ENCODE measurements at places on chromosomes 2 and 18.

DNA sequence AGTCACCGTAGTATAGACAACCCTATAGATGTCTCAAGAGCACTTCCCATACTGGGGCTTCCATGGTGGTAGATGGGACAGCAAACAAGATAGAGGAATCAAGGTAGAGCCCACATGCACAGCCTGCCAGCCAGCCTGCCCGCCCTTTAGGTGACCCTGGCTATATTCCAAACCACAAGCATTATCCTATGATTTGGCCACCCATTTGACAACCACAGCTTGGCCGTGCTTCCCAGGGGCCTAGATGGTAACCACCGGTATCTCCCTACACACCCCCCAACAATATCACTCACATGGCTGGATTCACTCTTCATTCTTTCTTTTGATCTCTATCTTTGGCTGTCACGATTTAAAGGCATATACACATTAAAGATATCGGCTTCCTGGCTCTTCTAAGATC, 85.3 kb downstream of the CDK15 start:
- no peak for DNase-seq

DNA sequence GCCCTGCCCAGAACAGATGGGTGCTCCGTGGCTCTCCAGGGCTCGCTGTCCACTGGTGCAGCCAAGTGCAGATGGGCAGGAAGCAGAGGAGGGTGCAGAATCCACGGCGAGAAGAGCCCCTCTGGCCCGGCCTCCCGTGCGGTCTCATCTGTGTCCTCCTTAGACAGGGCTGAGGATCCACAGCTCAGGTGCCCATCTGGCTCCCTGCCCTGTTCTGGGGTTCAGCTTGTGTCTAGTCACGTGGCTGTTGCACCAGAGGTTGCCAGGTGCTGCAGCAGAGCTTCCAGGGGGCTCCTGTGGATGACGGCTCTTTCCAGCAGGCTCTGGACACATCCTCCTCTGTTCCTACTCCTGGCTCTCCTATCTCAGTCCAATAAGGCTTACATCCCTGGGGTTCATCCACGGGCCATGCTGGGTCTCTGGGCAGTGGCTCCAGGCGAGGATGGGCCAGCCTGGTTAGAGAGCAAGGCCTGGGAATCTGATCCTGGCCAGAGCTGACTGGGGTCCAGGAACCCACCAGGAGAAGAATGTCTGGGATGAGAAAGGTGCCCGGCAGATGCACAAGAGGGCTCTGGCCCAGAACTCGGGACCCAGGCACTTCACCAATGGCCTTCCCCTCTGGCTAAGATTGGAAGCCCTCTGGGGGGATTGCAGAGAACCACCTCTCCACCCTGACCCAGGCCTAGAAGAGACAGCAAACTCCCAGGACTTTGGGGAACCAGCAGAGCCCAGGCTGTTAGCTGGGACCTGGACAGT, 116.3 kb upstream of the ID2 start:
- no peak for DNase-seq

GRCh38 chr2:101883860-101884259, 107.9 kb upstream of the IL1R2 start:
- DNase-seq: no peak

- DNase-seq: no peak
These were observed 3.7 kb downstream of the SMC6 start for GRCh38 chr2:17749753-17750438.

GRCh38 chr2:32484937-32485336, 128.1 kb downstream of the BIRC6 start:
- no peak for DNase-seq

DNA sequence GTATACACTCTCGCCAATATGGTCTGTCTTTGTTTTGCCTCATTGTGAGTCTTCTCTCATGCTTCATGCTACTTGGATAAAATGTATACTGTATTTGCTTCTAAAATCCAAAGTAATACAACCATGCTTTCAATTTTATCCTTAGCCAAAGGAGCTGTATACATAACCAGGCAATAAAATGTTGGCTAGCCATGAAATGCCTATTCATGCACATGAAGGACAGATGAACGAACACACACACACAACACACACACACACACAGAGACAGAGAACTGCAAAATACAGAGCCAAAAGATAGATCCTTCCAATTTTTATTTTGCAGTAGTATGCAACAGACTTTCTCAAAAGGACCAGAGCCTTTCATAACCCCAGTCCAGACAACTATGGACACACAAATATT, 113.7 kb downstream of the SATB2 start:
- no peak for DNase-seq

- no peak for DNase-seq
These were observed 71.8 kb upstream of the SPRED2 start for GRCh38 chr2:65504201-65504600.

- no peak for DNase-seq
These were observed 199.3 kb downstream of the RNF144A start for GRCh38 chr2:7116511-7116910.

- no peak for DNase-seq
These were observed 287.7 kb downstream of the SRBD1 start for GRCh38 chr2:45323344-45323743.

DNA sequence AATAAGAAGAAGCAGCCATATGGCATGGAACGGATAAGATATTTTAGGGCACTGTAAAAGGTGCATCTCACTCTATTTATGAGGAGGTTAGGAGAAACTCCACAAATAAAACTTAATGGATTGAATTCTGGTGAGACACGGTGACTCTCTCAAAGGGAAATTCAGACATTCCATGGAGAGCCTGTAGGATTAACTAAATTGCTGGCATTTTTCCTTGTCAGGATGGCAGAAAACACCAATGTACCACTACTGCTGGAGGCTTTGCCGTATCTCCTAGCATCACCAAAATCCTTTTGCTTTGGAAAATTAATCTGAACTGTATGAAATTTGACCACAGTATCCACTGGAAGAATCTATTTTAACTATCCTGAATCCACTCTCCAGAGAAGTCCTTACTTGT, 79.3 kb downstream of the RBM43 start:
- no peak for DNase-seq

DNA sequence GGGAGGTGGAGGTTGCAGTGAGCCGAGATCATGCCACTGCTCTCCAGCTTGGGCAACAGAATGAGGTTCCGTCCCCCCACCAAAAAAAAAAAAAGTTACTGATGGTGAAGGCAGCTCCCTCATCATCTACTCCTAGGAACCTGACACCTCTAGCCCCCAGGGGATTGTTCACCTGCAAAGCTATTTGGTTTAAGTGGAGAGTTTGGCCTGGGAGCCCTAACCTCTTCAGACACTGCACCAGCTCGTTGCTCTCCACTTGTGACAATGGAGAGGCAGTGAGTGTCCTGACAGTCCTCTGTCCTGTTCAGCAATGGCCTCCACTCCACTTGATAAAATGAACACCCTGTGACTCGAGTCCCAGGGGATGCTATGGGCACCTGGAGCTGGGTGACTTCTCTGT, 43.5 kb downstream of the ATP6V1C2 start:
- DNase-seq: no peak

GRCh38 chr2:205765151-205765550, 82.8 kb downstream of the NRP2 start:
- DNase-seq: no peak

DNA sequence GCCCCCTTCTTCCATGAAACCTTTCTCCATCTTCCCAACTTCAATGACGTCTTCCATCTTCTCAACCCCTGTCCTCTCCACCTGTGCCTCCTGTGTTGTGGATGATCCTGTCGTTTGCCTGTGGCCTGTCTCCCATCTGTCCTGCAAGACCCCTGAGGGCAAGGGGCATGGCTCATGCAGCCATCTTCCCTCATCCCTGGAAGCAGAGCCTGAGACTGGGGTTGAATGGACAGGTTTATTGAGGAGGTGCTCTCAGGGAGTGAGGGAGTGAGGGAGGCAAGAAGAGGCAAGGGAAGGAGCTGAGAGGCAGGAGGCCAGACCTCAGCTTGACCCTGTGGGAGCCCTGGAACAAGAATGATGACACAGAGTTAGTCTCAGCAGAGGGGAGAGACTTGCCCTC, 7.3 kb downstream of the SPATA3 start:
- DNase-seq: no peak

GRCh38 chr18:35178260-35178659, 62.6 kb upstream of the ZNF397 start:
- DNase-seq: no peak

DNA sequence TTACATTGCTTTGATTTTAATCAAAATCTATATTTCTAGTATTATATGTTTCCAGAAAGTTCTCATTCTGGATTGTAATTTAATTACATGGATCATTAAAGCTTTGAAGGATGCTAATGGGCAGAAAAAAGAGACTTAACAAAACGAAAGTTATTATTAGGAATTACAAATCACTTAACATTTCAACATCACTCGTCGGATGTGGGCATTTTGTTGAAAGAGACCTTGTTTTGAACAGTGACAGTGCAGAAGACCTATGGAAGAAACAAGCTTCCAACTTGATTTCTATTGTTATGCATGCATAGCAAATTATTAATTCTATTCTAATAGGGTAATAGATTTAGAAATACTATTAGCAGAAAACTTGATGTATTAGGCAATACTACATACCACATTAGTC, 31.4 kb upstream of the DARS1 start:
- no peak for DNase-seq

DNA sequence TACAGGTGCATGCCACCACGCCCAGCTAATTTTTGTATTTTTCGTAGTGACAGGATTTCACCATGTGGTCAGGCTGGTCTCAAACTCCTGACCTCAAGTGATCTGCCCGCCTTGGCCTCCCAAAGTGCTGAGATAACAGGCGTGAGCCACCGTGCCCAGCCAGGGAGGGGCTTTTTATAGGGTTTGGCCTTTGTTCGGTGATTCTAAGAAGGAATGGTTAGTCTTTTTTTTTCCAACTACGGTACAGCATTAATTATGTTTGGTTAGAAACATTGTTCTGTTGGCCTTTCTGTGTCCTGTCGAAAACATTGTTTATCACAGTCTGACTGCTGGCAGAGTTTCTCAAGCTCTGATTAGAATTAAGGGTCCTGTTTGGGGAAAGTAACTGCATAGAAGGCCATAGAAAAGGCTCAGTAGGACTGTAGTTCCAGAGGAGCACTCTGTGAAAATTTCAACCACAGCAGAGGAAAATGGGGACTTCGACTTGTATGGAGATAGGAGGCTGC, 19.3 kb upstream of the SMCHD1 start:
- DNase-seq: no peak

- no peak for DNase-seq
These were observed 33.2 kb downstream of the SMARCAL1 start for GRCh38 chr2:216445501-216445900.

DNA sequence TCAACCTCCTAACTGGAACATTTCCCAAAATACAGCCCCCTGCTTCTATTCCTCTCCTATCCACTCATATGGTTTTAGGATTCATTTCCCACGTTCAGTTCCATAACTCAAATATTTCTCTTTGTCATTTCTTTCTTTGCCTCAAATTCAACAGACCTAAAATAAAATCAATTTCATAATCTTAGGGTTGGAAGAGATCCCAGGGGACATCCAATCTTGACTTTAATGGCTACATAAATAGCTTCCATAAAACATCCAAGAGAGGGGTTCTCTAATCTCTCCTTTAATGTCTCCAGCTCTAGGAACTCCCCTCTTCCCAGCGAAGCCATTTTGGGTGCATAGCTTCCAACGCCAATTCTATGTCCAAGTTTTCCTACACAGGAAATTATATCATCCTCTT, 33.8 kb downstream of the RBKS start:
- DNase-seq: no peak

- DNase-seq: no peak
These were observed 1.6 kb upstream of the RHOB start for GRCh38 chr2:20444993-20445910.

- no peak for DNase-seq
These were observed 105.2 kb upstream of the ZNF521 start for GRCh38 chr18:25457126-25457525.

DNA sequence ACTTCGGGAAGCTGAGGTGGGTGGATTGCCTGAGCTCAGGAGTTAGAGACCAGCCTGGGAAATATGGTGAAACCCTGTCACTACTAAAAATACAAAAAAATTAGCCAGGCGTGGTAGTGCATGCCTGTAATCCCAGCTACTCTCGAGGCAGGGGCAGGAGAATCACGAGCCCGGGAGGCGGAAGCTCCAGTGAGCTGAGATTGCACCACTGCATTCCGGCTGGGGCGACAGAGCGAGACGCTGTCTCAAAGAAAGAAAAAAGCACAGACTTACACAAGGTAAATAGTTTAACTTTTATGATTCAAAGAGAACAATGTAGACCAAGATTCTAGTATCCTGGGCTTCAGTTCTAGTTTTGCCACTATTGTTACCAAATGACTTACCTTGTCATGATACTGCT, 37.4 kb downstream of the NCKAP1 start:
- DNase-seq: no peak

GRCh38 chr2:104818264-104818663, 35.7 kb upstream of the POU3F3 start:
- no peak for DNase-seq

DNA sequence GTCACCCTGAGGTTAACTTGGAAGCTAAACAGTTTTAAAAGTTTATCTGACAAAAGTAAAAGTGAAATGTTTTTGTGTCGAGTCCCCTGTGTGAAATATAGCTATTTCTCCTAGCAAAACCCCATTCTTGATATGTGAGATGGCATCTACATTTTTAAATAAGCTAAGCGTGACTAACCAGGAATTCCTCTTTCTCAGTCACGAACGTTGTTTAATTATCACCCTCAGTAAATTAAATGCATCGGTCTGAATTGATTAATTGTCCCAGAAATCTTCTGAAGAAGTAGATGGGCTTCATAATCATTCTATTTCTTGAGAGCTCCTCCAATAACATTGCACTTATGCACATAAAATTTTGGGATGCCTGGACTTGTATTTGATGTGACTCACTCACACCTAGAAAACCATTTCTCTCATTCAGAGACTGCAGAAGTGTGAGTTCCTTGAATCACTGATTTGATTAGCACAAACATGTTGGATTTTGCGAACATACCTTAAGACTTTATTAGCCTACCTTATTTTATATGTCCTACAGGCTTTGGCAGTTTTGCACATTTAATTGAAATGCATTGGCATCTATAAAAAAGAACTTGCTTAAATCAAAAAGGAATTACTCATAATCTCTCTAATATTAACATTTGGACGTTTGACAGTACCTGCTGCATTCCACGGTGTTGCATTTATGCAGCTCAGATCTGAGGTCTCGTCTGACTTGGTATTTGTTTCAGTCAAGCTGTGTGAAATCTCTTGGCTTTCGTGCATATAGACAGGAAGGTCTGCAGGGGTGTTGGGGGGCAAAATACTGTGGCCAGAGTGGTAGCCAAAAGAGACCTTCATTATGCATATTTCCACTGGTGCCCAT, 475.2 kb downstream of the EPHA4 start:
- no peak for DNase-seq

GRCh38 chr2:20674974-20675679, 8.2 kb downstream of the GDF7 start:
- DNase-seq: no peak

DNA sequence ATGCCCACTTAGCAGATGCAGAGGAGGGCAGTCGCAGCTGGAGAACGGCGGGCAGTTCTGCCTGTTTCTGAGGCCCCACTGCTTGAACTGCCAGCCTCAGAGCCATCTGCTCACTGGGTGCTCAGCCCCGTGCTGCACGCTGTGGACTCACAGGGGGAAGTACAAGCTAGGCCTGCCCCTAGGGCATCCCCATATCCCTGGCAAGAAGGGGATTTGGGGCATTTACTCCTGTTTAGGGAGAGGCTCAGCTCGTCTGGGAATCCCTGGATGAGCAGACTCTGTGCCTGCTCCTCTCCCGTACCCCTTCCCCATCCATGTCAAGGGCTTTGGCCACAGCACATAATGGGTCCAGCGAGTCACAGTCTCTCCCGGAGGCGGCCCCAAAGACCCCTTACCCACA, 169.8 kb upstream of the PKDCC start:
- DNase-seq: no peak

All from activated T-cell treated with anti-CD3 and anti-CD28 coated beads for 4 hours (primary cell).